ENCODE measurements at places on chromosomes 16 and 17. TPM values are rescaled to one million over a fixed set of nuclear protein-coding genes. Genes with fewer than 3 reads are reported as not detected.
A peak's percentile ranks its signal among the peaks of the same experiment; 100 is the strongest.

DNA sequence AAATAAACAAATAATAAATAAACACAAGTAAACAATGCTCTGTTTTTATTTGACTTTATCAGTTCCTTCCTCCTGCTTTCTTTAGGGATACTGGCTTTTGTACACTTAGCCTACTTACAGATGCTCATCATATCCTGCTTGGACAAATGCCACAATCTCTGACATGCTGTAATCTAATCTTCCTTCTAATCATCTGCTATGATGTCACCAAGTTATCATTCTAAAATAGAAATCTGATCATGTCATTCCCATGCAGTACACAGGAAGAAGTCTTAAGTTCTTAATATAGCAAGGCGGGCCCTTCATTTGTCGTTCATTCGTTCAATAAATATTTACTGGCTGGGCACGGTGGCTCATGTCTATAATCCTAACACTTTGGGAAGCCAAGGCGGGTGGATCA is 9.1 kb upstream of the UBB start:
- no peaks in the 10 kb centered on the region for H3K36me3 ChIP-seq
- no peak overlapping the region for H3K27ac ChIP-seq
- peaks cover 3% of the 10 kb centered on the region for H3K4me1 ChIP-seq
- peaks cover 1% of the 10 kb centered on the region for H3K27me3 ChIP-seq
- no peak overlapping the region for H3K4me3 ChIP-seq

DNA sequence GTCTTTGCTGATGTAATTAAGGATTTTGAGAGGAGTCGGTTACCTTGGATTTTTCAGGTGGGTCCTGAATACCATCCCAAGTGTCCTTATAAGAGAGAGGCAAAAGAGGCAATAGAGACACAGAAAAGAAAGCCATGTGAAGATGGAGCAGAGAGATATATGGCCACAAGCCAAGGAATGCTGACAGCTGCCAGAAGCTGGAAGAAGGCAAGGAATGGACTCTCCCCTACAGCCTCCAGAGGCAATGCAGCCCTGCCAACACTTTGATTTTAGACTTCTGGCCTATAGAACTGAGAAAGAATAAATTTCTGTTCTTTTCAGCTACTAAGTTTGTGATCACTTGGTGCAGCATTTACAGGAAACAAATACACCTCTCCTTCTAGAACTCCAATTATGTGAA is 8.2 kb upstream of the RNFT1 start:
- no peaks in the 10 kb centered on the region for H3K36me3 ChIP-seq
- no peak overlapping the region for H3K27ac ChIP-seq
- peaks cover 1% of the 10 kb centered on the region for H3K27me3 ChIP-seq
- H3K4me1 ChIP-seq, result no peaks in the 10 kb centered on the region

GRCh38 chr16:18804540-18804939 is 3.2 kb upstream of the ARL6IP1 start:
- peaks cover 16% of the 10 kb centered on the region for H3K36me3 ChIP-seq
- no peak for DNase-seq
- H3K4me1 ChIP-seq, result peaks cover 18% of the 10 kb centered on the region
- H3K27ac ChIP-seq, result no peak overlapping the region
- H3K4me3 ChIP-seq, result no peak overlapping the region
- peaks cover 5% of the 10 kb centered on the region for H3K27me3 ChIP-seq

GRCh38 chr17:75588596-75589011 is 1.0 kb downstream of the MYO15B start:
- no peaks in the 10 kb centered on the region for H3K36me3 ChIP-seq
- no peak for DNase-seq
- H3K4me3 ChIP-seq, result no peak overlapping the region
- no peaks in the 10 kb centered on the region for H3K4me1 ChIP-seq
- no peak overlapping the region for H3K27ac ChIP-seq

GRCh38 chr17:4501295-4501949 is 2.7 kb downstream of the SPNS2 start:
- H3K4me3 ChIP-seq, result peak overlapping the region; percentile 99
- peak; percentile 58 for DNase-seq
- peak overlapping the region; percentile 91 for H3K27ac ChIP-seq
- peaks cover 58% of the 10 kb centered on the region for H3K4me1 ChIP-seq

DNA sequence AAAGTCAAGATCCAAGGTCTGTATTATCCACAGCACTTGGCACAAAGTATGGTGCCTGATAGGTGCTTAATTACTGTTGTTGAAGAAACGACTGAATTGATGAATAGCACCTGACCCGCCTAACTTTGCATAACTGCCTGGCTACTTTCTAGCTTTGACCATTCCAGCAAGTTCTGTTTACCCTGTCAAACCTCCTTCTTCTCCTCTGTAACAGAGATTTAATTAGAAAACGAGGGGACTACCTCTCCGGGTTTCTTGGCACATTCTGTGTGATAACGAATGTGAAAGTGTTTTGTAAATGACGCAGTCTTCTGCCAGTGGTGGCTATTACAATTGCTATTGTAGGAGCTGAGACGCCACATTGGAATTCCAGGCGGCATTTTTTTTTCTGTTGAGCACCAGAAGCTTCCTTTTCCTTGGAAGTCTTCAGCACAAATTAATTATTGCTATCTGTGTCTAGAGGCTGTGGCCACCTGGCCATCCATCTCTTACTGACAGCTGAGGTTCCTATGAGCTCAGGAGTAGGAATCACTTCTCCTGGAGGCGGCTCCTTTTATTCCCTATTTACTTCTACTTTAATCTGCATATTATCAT is 522.9 kb downstream of the HS3ST4 start:
- H3K27me3 ChIP-seq, result peaks cover 4% of the 10 kb centered on the region
- no peaks in the 10 kb centered on the region for H3K36me3 ChIP-seq
- no peak overlapping the region for H3K4me3 ChIP-seq
- no peak overlapping the region for H3K27ac ChIP-seq

- H3K36me3 ChIP-seq, result peaks cover 31% of the 10 kb centered on the region
- no peak overlapping the region for H3K27ac ChIP-seq
- H3K27me3 ChIP-seq, result peaks cover 21% of the 10 kb centered on the region
- peaks cover 31% of the 10 kb centered on the region for H3K4me1 ChIP-seq
- DNase-seq, result no peak
Observed at GRCh38 chr17:21291357-21291756, 6.8 kb downstream of the MAP2K3 start.

Gene SCIMP
- not detected for total RNA-seq
